ENCODE measurements at places on chromosomes 3 and 15. TPM values are rescaled to one million over a fixed set of nuclear protein-coding genes. Genes with fewer than 3 reads are reported as not detected.

- no peak overlapping the region for H3K4me3 ChIP-seq
- no peaks in the 10 kb centered on the region for H3K27me3 ChIP-seq
- H3K27ac ChIP-seq = no peak overlapping the region
- no peaks in the 10 kb centered on the region for H3K36me3 ChIP-seq
- H3K4me1 ChIP-seq = no peaks in the 10 kb centered on the region
- no peak for DNase-seq
Observed at GRCh38 chr15:97316362-97316761, 644.1 kb upstream of the ARRDC4 start.

SERINC4 gene
- total RNA-seq = not detected

GRCh38 chr15:72060687-72061250 is 57.2 kb downstream of the MYO9A start:
- DNase-seq = no peak
- H3K36me3 ChIP-seq = no peaks in the 10 kb centered on the region
- no peak overlapping the region for H3K27ac ChIP-seq
- peaks cover 7% of the 10 kb centered on the region for H3K4me1 ChIP-seq

DNA sequence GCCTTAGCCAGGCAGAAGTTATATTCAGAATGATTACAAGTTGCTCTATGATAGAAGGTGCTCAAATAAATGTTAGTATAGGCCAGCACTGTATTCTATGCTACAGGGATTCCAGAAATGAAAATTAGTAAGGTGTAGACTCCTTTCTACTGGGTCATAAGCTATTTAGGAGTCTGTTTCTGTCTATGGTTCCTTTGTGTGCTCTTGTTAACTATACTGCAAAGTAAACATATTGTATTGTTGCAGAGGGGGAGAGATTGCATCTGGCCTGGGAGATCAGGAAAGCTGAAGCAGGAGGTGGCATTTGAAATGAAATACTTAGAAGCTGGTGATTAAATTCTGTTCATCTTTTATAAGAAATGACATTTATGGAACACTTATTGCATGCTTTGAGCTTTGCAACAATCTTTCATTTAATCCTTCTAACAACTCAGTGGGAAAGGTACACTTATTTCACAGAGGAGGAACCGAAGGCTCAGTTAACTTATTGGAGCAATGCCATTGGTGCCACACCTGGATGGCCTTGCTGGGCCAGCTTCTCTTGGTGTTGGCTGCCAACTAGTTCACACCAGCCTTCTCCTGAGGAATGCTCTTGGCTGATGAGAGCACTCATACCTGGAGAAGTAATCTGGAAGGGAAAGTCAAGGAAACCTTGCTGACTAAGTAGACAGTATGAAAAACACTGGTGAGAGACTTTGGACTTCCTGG is 39.1 kb downstream of the ABHD5 start:
- H3K27me3 ChIP-seq = no peaks in the 10 kb centered on the region
- DNase-seq = no peak
- no peaks in the 10 kb centered on the region for H3K4me1 ChIP-seq
- H3K36me3 ChIP-seq = no peaks in the 10 kb centered on the region

- no peaks in the 10 kb centered on the region for H3K27me3 ChIP-seq
- no peak overlapping the region for H3K4me3 ChIP-seq
- H3K27ac ChIP-seq = no peak overlapping the region
- no peak for DNase-seq
Observed at GRCh38 chr3:111913163-111913763, 54.2 kb downstream of the PHLDB2 start.

DNA sequence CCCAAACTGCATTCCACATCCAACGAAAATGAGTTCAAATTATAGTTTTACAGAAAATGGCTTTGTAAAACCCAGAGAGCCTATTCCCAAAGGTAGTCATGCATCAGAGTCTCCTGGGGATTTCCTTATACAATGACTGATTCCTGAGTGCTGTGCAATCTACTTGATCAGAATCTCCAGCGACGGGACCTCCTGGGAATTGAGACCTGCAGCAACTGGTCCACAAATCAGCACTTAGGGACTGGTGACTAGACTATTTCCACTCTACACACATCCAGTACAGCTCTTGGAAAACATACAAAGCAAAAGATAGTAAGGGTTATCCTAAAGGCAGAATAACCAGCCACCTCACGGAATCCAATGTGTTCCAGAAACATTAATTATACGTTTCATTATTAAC is 871.0 kb upstream of the CFAP20DC start:
- no peak overlapping the region for H3K4me3 ChIP-seq
- no peaks in the 10 kb centered on the region for H3K27me3 ChIP-seq
- H3K4me1 ChIP-seq = no peaks in the 10 kb centered on the region
- H3K27ac ChIP-seq = no peak overlapping the region
- no peak for DNase-seq

DLG1 gene
- 115 TPM for total RNA-seq

GRCh38 chr3:74858086-74858485 is 243.6 kb upstream of the CNTN3 start:
- no peaks in the 10 kb centered on the region for H3K27me3 ChIP-seq
- no peak for DNase-seq
- no peak overlapping the region for H3K4me3 ChIP-seq
- H3K36me3 ChIP-seq = no peaks in the 10 kb centered on the region

DNA sequence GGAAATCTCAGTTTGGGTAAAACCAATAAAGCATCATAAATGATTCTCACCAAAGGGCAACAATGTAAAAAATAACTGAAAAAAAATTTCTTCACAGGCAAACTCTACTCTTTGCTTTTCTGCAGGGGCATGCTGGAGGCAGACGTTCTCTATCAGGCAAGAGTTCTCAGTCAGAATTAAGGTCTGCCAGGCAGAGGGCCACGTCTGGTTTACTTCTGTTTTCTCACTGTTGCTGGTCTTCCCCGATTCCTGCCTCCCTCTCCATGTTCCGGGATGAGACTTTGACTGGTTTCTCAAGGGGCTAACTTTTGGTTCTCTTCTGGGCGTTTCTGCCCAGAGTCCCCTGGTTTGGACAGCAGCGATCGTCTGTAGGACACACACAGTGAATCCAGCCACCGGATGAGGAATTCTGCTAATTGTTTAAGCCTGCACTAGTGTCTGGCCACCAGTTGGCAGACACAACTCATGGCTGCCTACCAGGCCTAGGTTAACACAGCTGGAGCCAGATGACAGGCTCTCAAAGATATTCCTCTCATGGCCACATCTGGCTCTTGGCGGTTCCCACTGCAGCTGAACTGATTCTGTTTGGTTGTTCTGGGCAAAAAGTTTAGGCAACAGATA is 273.1 kb downstream of the FOXP1 start:
- H3K4me1 ChIP-seq = peaks cover 26% of the 10 kb centered on the region
- H3K4me3 ChIP-seq = no peak overlapping the region
- H3K27ac ChIP-seq = no peak overlapping the region

DNA sequence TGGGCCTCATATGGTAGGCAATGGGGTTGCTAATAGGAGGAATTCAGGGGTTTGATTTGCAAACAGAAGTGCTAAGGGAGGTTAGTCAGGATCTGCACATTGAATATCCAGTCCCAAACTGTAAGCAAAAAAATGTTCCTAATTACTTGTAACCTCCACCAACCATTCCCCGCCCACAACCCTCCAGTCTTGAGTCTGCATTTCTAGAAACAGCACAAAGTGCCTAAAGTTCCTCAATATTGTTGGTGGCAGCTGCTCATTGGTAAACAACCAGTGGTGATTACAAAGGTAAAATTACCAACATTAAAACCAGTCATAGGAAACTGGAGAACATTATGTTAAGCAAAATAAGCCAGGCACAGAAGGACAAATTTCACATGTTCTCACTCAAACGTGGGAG is 18.9 kb downstream of the HDC start:
- no peak overlapping the region for H3K27ac ChIP-seq
- no peak overlapping the region for H3K4me3 ChIP-seq
- no peaks in the 10 kb centered on the region for H3K4me1 ChIP-seq
- no peaks in the 10 kb centered on the region for H3K36me3 ChIP-seq

TUSC7 gene
- total RNA-seq = not detected

GRCh38 chr3:196994056-196994455 is 25.4 kb upstream of the PIGZ start:
- no peaks in the 10 kb centered on the region for H3K4me1 ChIP-seq
- H3K27ac ChIP-seq = no peak overlapping the region
- no peak for DNase-seq
- H3K4me3 ChIP-seq = no peak overlapping the region
- no peaks in the 10 kb centered on the region for H3K36me3 ChIP-seq

LDHAL6B gene
- total RNA-seq = not detected

GRCh38 chr15:69056365-69056764 is 41.9 kb downstream of the NOX5 start:
- H3K4me3 ChIP-seq = no peak overlapping the region
- no peak for DNase-seq
- H3K4me1 ChIP-seq = peaks cover 8% of the 10 kb centered on the region
- no peaks in the 10 kb centered on the region for H3K27me3 ChIP-seq

GRCh38 chr15:67953299-67953698 is 100.8 kb upstream of the PIAS1 start:
- H3K27ac ChIP-seq = no peak overlapping the region
- no peaks in the 10 kb centered on the region for H3K27me3 ChIP-seq
- peaks cover 19% of the 10 kb centered on the region for H3K4me1 ChIP-seq
- no peak for DNase-seq
